ENCODE measurements at places on chromosomes 1 and 21.
A peak's percentile ranks its signal among the peaks of the same experiment; 100 is the strongest.

DNA sequence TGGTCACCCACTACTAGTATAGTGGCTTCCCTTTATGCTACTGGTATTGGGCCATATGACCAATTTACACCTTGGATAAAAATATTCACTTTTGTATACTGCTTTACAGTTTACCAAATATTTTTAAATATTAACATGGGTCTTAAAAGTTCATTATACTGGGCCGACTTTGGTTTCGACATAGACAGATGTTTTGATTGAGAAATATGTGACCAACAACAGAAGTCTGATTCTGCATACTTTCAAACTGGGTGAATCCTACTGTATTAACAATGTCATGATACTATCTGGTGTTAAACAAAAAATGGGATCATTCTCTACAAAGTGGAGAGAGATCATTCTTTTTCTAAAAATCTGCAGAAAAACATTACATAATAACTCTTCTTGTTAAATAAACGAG is 134.8 kb downstream of the AKT3 start:
- DNase-seq, result no peak

- no peak for DNase-seq
Measured at GRCh38 chr1:230415405-230416132, 10.6 kb downstream of the PGBD5 start.

GRCh38 chr1:239939602-239940001 is 152.1 kb upstream of the FMN2 start:
- DNase-seq, result no peak

- DNase-seq, result no peak
Measured at GRCh38 chr1:25432749-25433388, 2.2 kb downstream of the MACO1 start.

GRCh38 chr21:23281917-23282316 is 2283.7 kb downstream of the NCAM2 start:
- no peak for DNase-seq

- DNase-seq, result no peak
Measured at GRCh38 chr1:64036549-64036948, 166.9 kb upstream of the UBE2U start.

DNA sequence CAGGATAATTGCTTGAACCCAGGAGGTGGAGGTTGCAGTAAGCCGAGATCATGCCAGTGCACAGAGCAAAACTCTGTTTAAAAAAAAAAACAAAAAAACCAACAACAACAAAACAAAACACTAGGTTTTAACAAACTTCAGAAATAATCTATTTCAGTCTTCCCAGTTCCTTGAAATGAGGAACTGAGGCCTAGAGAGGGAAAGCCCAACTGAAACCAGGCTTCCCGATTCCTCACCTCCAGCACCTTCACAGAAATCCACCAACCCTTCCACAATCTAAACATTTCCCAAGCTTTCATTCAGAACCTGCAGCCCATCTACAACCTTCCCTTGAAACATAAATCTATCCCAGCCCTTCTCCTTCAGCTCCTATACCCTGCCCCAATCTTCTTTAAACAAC is 612 bp upstream of the CD52 start:
- DNase-seq, result no peak

- no peak for DNase-seq
Measured at GRCh38 chr1:24935615-24936484, 5.8 kb upstream of the RUNX3 start.

GRCh38 chr1:63466759-63467158 is 56.3 kb downstream of the ITGB3BP start:
- DNase-seq, result no peak

DNA sequence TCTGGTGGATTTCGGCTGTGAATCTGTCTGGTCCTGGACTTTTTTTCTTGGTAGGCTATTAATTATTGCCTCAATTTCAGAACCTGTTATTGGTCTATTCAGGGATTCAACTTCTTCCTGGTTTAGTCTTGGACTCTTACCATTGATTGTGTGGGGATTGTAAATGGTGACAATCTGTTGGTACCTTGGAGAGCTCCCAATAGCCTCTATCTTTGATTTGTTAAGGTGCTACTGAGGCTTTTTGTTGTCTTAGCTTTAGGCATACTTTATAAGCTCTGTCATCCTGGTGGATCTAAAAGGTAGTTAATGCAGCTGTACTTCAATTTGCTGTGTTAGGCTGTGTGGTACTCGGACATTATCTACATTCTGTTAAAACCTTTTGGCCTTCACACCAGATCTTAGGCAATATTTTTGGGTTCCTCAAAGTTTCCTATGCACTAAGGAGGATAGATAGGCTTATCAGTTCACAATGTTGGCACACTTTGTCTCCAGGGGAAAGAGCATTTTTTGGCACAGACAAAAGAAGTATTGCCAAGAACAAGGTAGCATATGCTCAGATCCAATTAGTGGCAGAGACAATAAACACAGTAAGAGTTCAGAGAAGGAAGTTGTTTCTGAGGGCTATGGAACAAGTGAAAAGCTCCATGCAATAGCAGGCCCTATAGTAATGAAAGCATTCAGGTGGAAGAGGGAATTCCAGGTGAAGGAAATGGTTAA is 230.4 kb downstream of the PDE4B start:
- DNase-seq, result no peak

- no peak for DNase-seq
Measured at GRCh38 chr1:53892911-53893310, 1.1 kb upstream of the DIO1 start.

GRCh38 chr1:198416296-198416695 is 124.2 kb downstream of the ATP6V1G3 start:
- no peak for DNase-seq

- no peak for DNase-seq
Measured at GRCh38 chr1:23575226-23575810, 16.0 kb upstream of the ID3 start.

DNA sequence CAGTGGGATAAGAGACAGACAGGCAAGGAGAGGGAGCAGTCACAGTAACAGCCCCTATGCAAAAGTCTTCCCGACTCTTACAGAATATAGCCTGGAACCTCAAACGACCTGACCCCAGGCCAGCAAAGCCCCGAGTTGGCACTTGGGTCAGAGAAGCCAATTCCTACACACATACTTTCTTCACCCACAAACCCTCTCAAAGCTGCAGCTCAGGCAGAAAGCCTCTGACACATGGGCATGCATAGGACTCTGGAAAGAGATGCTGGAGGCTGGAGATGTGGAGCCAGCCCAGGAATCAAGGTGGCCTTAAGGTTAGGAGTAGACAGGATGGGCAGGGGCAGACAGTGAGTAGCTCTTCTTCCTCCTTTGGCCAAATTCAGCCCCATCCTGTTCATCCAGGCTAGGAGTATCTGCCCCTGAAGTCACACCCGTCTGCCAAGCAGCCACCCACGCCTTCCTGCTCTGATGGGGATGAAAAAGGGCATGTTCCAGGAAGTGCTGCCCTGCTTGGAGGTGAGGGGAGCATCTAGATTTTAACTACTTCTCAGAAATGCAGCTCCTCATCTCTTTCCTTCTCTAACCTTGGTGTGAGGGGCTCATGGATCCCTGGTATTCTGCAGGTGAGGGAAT is 7.8 kb downstream of the SLC41A1 start:
- DNase-seq, result no peak

DNA sequence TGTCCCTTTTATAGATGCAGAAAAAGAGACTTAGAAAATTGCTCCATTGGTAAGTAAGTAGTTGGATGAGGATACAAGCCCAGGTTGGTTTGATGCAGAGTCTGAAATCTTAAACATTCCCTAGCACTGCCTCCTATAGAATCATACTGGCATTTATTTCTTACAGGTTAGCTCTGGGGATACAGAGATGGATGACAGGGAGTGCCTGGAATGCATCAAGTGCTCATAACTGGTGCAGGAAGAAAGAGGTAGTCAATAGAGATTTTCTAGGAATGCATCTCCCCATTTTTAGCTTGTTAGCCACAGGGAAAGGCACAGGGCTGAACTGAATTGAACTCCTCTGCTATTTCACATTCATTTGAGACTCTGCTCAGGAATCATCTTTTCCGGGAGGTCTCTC is 269.0 kb upstream of the USP24 start:
- DNase-seq, result no peak

DNA sequence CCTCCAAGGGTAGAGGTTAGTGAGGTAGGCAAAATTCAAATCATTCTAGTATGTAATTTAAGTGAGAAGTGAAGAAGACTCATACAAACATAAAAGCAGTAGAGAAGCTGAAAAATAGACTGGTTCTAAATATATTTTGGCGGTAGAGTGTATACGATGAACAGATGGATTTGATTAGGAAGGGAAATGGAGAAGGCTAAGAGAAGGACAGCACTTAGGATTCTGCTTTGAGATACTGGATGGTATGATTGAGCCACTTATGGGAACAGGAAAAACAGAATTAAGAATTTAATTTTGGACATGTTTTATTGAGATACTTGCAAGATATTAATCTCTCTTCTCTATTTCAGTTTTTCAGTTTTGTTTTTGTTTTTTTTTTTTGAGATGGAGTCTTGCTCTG is 60.1 kb downstream of the EPB41 start:
- no peak for DNase-seq

- DNase-seq, result no peak
Measured at GRCh38 chr1:48665708-48666407, 110.8 kb downstream of the BEND5 start.

- no peak for DNase-seq
Measured at GRCh38 chr1:241095847-241096246, 261.2 kb downstream of the RGS7 start.

- DNase-seq, result no peak
Measured at GRCh38 chr1:214990619-214991018, 91.9 kb upstream of the KCNK2 start.

DNA sequence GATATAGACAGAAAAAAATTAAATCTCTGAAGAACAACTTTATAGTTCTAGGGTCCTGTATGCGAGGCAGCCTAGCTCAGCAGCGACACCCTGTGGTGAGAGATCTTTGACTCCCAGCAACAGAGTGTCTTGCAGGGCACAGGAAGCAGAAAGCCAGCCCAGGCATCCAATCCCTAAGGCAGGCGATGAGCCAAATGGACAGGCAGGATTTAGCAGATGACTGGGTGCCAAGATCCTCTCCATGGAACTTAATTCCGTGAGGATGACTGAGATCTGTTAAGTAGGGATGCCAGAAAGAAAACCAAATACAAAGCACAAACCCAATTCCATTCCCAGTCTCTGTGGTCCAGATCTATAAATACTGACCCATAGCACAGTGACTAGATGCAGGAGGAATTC is 38.8 kb downstream of the HLCS start:
- DNase-seq, result peak; percentile 90

GRCh38 chr1:244085891-244086290 is 34.8 kb downstream of the ZBTB18 start:
- DNase-seq, result no peak

GRCh38 chr1:112927462-112927990 is 28.5 kb downstream of the SLC16A1 start:
- no peak for DNase-seq

DNA sequence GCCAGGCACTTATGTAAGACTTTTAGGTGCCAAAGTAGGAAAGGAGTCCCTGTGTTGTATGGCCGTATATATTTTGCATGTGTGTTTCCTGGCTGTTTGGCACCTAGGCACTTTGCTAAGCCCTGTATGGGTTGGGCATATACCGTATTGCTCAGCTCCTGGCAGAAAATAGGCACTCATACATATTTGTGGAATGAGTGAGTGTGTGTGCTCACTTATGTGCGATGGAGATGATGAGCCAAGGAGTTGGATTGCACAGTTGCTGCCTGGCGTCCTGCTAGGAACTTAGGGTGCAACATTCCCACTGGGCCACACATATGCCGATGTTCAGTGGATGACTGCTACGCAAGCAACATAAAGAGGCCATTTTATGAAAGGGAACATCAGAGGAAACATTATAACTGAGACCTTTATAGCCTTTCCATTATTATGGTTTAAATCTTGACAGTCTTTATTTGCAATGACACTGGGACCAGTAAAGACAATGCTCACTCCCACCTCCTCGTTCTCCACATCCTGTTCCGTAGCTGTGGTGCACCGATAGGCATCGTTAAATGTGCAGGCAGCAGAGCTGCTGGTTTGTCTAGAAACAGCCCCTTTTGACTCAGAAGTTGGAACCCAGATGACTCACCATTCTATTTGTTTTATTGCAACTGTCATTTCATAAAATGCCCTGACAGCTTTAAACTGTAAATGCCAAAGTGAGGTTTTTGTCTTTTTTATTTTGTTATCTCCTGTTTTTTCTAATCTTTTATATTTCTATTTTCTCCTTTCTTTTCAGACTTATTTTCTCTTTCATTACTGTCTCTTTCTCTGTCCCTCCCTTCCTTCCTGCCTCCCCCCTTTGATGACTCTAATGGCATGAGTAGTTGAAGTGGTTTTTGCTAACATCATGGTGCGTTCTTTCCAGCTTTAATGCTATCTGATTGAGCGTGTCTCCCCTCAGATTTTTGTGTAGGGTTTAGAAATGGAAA is 36.1 kb downstream of the PEX14 start:
- no peak for DNase-seq

DNA sequence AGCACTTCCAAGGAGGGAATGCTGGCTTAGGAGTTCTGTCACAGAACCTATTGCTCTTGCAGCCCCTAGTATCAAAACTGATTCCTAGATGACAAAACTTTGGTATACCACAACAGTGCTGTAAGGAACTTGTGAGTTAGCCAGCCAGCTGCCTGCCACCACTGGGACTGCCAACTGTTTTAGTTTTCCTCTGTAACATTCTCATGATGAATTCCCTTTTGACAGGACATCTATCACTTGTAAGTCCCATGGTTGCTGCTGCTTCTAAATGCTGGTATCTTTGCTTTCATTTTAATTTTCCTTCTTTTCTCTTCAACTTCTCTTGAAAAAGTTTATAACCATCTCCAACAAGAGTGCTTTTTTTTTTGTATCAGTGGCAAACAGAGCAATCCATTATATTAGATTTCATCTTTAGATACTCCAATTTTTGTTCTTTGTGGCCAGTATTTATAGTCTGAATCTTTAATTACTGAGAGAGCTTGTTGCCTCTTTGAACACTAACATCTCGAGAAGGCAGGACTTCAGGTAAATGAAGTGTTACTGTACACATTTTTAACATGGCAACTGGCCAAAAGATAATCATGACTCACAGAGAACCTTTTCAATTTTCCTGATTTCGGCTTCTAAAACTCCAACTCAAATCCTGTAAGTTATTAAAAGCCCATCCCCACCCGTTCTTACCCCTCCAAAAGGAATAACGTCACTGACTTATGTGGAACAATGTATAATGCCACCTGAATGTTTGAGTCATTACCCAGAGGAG is 19.8 kb downstream of the DBT start:
- DNase-seq, result no peak

GRCh38 chr1:210764536-210764935 is 369.4 kb downstream of the KCNH1 start:
- DNase-seq, result no peak

DNA sequence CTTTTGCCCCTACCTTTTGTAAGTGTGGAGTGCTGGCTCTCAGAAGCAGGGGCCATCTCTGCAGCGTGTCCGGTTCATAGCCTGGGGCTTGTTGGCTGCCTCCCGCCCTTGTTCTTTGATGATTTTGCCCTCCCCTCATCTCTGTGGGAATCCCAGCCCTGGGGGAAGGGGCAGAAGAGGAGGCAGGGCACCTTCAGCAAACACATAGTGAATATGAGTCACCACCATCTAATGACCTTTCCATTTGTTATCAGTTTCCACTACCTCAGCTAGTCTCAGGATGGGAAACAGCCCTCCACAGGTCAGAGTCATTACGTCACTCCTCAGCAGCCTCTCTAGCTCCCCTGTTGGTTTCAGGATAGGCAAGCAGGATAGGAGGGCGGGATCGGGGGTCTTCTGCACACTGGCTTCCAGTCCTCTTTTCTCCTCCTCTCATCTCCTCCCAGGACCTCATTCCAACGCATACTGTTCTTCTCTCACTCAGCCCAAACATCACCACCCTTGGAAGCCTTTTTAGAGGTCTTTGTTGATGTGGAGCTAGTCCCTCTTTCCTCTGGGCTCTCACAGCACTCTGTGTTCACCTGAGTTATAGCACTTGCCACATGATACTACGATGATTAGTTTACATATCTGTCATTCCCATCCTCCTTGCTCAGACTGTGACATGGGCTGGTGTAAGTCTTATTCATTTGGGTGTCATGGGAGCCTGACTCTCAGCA is 15.8 kb downstream of the GADD45A start:
- no peak for DNase-seq
